NCI-H2171 (cell line): ENCODE measurements at places on chromosomes 2 and 18.

- DNase-seq: no peak
These were observed 26.9 kb downstream of the ACADL start for GRCh38 chr2:210198326-210198725.

- DNase-seq: no peak
These were observed 40.5 kb downstream of the AQP12A start for GRCh38 chr2:240732184-240732583.

GRCh38 chr2:9895669-9896590, 52.7 kb downstream of the TAF1B start:
- no peak for DNase-seq

GRCh38 chr2:98857001-98857400, 79.0 kb downstream of the CRACDL start:
- DNase-seq: no peak

GRCh38 chr2:46875226-46875899, 40.2 kb downstream of the MCFD2 start:
- no peak for DNase-seq

- no peak for DNase-seq
These were observed 76.8 kb downstream of the SOWAHC start for GRCh38 chr2:109690822-109691541.

GRCh38 chr2:17226941-17227490, 291.2 kb downstream of the RAD51AP2 start:
- DNase-seq: no peak

- no peak for DNase-seq
These were observed 167.6 kb downstream of the DCDC2C start for GRCh38 chr2:3871002-3871401.

- peak; percentile 59 for DNase-seq
These were observed 318.7 kb upstream of the NCKAP5 start for GRCh38 chr2:133886735-133887675.

DNA sequence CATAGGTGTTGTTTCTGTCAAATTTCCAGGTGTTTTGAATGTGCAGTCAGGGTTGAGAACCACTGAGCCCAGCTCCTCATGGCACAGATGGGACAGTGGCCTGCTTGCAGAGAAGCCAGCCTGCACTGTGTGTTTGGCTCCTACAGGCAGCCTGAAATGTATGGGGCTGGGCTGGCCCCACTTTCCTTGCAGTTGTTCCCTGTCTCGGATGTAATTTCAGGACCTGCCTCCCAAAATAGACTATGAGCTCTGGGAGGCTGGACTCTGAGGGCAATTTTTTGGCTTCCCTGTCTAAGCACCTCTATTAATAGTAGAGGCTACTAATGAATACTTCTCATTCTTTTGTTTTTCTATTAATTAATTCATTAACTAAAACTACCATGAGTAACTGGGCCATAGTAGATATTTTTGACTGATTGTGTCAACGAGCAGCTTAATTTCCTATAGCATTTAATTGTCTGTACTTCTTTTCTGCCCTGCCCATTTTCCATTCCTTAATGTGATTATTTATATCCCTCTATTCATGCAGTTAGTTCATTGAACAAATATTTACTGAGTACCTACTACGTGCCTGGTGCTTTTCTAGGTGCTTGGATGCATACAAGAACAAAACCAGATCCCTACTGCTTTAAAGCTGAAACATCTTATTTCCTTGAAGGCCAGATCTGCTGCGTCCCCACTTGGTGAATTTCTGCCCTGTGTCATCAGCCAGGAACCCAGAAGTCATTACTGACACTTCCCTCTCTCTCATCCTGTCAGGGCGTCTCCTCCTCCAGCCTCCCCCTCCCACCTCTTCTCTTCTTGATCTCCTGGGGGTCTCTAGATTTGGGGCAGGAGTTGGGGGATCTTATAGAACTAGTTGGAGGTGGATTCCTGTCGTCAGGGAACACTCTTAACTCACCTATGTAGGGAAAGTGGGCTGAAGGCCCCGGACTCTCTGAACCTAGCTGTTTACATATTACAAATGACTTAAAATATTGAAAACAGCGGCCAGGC, 16.3 kb downstream of the DYSF start:
- DNase-seq: no peak

DNA sequence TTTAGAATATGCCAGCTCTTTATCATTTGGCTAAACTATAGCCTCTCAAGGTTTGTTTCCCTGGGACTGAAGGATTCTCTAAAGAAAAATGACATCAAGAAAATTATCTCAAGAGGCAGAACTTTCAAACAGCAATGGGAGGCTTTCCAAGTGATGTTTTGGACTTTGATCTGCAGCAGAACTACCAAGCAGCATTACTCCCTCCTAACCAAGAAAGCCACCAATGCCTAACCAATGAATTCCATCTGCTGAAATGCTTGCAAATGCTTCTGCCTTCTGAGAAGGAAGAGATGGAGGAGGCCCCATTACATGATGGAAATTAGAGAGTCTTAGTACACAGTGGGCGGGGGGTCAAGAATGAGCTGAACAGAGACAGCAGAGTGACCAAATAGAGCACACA, 95.1 kb upstream of the SLC35G4 start:
- no peak for DNase-seq

DNA sequence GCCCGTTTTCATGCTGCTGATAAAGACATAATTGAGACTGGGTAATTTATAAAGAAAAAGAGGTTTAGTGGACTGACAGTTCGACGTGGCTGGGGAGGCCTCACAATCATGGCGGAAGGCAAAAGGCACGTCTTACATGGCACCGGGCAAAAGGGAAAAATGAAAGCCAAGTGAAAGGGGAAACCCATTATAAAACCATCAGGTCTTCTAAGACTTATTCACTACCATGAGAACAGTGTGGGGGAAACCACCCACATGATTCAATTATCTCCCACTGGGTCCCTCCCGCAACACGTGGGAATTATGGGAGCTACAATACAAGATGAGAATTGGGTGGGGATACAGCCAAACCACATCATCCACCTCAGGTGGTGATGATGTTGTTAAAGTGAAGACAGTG, 3.3 kb upstream of the RAB12 start:
- DNase-seq: no peak

GRCh38 chr2:200578778-200579177, 7.0 kb upstream of the AOX1 start:
- no peak for DNase-seq

DNA sequence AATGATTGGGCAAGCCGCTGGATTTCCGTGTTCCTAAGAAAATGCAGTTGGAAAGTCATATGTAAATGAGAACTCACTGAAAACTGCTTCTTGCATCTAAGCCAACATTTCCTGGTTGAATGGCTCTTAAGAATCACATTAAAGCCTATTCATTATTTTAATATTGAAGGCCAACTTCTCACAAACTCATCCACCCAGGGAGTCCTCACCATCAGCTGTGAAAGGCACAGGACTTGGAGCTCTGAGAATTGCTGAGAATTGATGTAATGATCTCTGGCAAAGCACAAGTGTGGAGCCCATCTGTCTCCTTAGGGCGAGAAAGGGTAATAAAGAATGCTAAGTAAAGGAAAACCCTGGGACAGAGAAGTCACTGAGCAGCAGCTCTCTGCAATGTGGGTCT, 55.9 kb upstream of the APCDD1 start:
- DNase-seq: peak; percentile 32

DNA sequence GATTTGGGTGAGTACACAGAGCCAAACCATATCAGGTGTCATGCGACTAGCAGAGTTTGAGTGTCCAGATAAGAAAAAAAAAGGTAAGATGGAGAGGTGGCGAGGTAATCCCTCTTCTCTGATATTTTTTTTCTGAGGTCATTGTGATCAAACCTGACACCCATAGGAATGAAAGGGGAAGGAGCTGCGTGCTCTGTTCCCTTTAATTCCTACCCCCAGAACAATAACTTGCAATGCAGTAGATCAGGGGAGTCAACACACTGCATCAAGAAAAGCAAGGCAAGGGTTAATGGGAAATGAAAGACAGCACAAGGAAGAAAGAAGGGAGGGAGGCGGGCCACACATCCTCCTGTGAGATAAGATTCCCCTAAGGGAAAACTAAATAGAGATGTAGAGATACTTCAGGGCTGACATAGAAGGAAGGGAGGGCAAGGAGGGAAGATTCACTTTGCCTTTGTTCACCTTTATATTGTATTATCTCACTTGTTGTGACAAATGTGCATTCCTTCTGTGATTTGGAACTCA, 132.8 kb downstream of the CD226 start:
- DNase-seq: no peak

GRCh38 chr2:231182513-231182899, 15.9 kb upstream of the ARMC9 start:
- no peak for DNase-seq

DNA sequence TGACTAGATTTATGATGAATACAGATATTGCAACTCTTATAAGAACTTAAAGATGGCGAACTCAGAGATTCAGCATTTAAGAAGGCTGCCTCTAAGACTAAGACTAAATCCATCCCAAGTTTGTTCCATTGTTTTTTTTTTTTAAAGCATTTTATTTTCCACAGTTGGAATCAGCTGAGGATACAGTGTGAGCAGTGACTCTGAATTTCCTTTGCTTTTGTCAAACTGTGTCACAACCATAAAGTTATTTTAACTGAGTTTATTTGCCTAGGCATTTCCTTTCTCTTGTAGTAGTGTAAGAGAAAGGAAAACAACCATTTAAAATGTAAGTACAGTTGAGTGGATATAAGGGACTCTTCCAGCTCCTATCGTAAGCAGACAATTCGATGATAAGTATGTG, 63.9 kb downstream of the ZEB2 start:
- no peak for DNase-seq

- DNase-seq: peak; percentile 22
These were observed 155.1 kb downstream of the WDSUB1 start for GRCh38 chr2:159131267-159131913.

DNA sequence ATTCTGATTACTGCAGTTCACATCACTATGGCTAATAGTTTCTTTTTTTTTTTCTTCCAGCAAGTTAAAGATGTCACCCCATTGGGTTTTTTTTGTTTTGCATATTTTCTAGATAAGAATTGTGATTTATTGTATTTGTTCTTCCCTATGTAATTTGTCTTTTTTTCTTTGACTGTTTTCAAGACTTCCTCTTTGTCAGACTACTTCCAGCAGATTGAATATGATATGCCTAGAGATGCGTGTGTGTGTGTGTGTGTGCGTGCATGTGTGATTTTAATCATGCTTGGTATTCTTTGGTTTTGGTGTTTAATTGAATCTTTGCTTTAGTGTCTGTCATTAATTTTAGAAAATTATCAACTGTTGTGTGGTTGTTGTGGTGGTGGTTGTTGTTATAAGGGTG, 166.7 kb upstream of the SLC39A10 start:
- DNase-seq: no peak

GRCh38 chr2:54880428-54880827, 157.0 kb downstream of the EML6 start:
- no peak for DNase-seq

DNA sequence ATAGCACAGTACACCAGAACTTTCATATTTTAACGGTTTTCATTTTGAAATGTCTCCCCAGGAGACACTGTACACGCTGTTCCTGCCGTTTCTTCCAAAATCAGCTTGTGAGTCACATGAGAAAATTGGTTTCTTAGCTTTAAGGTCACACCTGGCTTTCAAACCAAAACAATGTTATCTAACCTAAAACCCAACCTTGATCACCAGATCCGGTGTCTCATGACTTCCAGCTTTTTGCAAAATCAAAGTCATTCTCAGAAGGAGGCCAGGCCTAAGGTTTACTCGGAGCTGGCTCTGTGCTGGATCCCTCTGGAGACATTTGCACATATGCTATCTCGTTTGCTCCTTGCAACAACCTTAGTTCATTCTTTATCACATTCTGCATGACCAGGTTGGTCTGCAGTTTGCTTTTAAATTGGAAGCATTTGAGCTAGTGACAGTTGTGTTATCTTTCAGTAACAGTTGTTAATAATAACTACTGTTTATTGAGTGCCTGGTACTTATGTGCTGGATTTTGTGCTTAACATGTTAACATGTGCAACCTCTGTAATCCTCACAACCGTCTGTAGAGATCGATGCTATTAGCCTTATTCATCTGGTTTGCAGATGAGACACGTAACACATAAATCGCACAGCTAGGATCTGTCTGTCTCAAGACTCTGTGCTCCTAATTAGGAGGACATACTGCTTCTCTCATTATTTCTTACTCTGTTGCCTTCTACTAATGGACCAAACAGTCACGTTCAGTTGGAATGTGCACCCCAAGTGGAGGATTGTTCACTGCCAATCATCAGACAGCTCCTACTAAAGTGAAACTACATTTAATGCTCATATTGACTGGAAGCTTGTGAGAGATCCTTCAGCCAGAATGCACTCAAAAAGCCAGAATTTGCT, 105.5 kb downstream of the RNF144A start:
- no peak for DNase-seq

DNA sequence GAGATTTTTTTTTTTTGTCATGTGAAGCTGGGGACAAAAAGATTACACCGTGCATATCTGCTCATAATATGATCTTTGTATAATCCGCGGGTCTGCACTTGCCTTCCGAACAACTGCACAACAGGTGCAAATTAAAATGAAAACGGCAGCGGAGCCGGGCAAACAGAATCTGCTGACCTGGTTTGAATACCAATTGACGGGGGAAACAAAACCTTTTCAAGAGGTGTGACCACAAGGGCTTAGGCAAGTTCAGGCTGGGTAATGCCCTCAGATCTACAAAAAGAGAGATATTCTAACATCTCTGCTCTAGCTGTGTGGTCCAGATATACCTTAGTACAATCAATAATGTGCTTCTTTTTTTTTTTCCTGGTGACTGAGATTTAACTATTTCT, 88.5 kb downstream of the ZEB2 start:
- DNase-seq: no peak

GRCh38 chr2:234679741-234680687, 183.1 kb upstream of the ARL4C start:
- no peak for DNase-seq

DNA sequence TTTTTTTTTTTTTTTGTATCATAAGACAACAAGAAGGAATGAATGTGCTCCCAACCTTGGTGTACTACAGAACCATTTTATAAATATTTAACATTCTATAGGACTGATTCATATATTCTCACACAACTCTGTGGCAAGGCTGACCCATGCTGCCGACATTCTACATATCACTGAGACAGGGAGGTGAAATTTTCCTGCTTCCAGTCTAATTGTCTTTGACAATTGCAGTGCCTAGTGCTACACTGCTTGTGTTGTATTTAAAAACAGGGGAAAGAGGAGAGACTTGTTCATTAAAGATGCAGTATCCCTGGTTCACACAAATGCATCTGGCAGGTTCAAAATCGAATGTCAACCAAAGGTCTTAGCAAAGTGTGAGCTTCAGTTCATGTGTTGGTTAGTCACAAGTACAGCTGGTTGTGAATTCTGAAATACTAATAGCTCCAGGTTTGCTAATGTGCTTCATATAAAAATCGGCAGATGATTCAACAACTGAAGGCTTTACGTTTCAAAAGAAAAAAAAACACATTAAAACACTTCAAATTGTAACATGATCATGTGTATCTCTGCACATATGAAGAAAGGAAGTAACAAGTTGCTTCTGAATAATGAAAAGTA, 130.8 kb downstream of the FIGN start:
- DNase-seq: no peak

- DNase-seq: no peak
These were observed 38.3 kb upstream of the CTIF start for GRCh38 chr18:48500517-48500916.

GRCh38 chr2:28950941-28951630, 30.0 kb upstream of the TOGARAM2 start:
- DNase-seq: no peak

- no peak for DNase-seq
These were observed 6.7 kb downstream of the TNFRSF11A start for GRCh38 chr18:62331581-62332356.
